Cardiac septum (tissue), 1 donor: ENCODE measurements at places on chromosomes 11 and 22. TPM values are rescaled to one million over a fixed set of nuclear protein-coding genes. Genes with fewer than 3 reads are reported as not detected.

SLC17A6 gene
- total RNA-seq = not detected

PANX3 gene
- total RNA-seq = not detected

UBQLN3 gene
- not detected for total RNA-seq

- no peak for DNase-seq
Measured at GRCh38 chr11:26936109-26936508, 57.8 kb upstream of the FIBIN start.

DNA sequence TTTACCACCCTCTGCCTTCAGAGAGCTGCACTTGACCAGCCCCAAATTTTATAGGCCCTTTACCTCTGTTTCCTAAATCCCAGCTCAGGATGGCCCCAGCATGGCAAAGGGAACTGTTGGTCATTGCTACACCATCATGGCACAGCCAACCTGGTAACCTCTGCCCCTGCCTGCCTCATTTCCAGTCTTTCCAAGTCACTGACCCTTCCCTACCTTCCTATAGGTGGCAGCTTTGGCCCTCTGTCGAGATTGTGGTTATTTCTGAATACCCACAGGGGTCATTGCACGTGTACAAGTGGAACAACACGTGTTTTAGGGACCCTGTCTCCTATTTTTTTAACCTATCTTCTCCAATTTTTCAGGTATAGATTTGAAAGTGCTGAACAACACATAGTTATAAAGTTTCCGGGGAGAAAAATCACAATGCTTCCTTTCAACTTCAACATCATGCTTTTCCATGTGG, 2.8 kb downstream of the GALNT18 start:
- no peak for DNase-seq

DNA sequence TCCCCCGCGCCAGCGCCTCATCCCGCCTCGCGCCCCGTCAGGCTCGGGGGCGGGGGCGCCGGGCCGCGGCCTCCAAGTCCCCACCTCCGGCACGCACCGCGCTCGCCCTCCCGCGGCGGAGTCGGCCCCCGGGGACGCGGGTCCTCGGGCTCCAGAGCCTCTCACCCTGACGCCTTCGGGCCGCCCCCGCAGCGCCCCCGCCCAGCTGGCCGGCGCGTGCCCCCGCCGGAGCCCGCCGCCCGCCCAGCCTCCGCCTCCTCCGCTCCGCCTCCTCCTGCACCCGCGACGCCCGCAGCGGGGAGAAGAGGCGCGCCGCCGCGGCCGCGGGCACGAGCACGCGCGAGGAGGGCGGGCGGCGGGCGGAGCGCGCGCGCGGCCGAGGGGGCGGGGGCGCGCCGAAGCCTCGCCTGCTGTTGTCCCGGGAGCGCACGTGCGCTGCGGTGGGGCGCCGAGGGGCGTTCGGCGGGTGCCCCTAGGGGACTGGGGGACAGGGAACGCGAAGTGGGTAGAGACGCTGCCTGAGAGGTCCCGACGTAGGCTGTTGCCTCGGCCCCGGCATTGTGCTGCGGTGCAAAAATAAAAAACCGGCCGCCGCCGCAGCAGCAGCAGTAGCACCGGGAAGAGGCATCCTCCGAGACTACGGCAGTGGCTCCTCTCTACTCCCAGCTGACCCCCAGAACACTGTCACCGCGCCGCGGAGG, 87.4 kb upstream of the ARHGAP32 start:
- peak; percentile 81 for DNase-seq

GRCh38 chr11:17293311-17293710, 16.8 kb downstream of the NUCB2 start:
- DNase-seq = no peak

GRCh38 chr11:43242401-43242800, 69.4 kb upstream of the API5 start:
- no peak for DNase-seq
